ENCODE measurements at places on chromosomes 16 and 17. TPM values are rescaled to one million over a fixed set of nuclear protein-coding genes. Genes with fewer than 3 reads are reported as not detected.

DNA sequence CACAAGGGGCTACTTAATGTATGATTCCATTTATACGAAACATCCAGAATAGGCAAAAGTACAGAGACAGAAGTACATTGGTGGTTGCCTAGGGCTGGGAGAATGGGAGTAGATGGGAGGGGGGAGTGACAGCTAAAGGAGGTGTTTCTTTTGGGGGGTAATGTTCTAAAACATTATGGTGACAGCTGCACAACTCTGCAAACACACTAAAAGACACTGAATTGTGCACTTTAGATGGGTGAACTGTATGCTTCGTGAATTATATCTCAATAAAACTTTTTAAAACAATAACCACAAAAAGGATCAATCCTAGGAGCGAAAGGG is 661 bp downstream of the LYRM9 start:
- no peak for DNase-seq

The SOX9 gene
- 66.6 TPM for total RNA-seq

The XYLT1 gene
- total RNA-seq = 0.10 TPM

DNA sequence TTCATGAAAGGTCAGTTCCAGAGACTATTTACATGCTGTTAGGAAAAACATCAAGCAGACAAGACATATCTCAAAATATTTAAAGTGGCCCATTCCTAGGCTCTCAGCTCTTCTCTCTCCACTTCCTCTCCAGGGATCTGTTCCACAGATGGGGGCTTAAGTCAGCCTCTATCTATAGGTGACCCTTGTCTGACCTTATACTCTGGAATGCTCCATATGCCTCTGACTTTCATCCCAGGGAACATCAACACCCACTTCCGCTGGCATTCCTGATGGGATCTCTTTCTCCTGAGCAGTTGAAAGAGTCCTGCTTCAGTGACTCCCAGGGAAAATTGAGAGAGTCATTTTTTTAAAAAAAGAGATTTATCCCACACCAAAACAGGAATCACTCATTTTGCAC is 11.5 kb upstream of the WIPI1 start:
- no peak for DNase-seq

The GSE1 gene
- total RNA-seq = 81.1 TPM

DNA sequence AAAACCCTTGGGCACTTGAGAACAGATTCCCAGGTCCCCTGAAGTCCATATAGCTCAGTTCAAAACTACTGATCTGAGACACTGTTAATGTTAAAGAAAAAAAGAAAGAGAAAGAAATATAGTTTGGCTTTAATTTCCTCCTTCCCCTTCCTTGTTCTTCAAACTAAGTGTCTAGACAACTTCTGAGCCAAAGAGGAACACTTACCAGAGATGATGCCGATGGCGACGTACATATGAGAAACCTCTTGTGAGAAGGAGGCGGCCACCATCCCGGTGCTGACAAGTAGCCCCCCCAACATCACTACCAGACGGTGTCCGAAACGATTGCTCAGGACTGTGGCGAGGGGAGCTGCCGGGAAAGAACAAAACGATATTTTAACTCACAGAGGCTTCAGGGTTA is 17.2 kb downstream of the SLC16A6 start:
- DNase-seq = no peak

GRCh38 chr16:77212741-77213541 is 13.7 kb downstream of the SYCE1L start:
- no peak for DNase-seq

- no peak for DNase-seq
Measured at GRCh38 chr17:45867702-45868101, 23.0 kb downstream of the SPPL2C start.

- DNase-seq = peak; percentile 34
Measured at GRCh38 chr17:42456223-42457106, 2.2 kb upstream of the ATP6V0A1 start.

- no peak for DNase-seq
Measured at GRCh38 chr17:15922586-15922985, 22.3 kb upstream of the ADORA2B start.

GRCh38 chr17:18860161-18860972 is 2.4 kb downstream of the PRPSAP2 start:
- DNase-seq = no peak

The PPP1R27 gene
- 2.4 TPM for total RNA-seq

DNA sequence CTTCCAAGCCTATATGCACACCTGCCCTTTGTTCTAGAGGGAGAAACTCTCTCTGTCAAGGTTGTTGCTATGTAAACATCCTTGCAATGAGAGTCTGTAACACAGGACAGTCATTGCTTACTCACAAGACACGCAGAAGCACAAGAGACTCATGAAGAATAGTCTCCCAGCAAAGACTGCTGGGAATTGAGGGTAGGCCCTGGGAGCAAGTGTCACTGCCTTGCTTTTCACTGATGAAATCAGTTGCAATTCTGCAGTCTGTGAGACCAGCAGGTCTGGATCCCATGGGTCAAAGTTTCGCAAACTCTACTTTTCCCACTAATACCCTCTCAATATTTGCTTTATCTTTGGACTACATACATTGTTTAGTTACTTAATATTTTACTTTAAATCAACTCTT is 177.4 kb downstream of the FTO start:
- no peak for DNase-seq

GRCh38 chr16:24939738-24940137 is 75.4 kb downstream of the ARHGAP17 start:
- DNase-seq = no peak

The CLEC3A gene
- total RNA-seq = 71.2 TPM

GRCh38 chr17:73643001-73643851 is 1.0 kb downstream of the SDK2 start:
- DNase-seq = no peak

- DNase-seq = no peak
Measured at GRCh38 chr17:71168053-71168741, 952.6 kb upstream of the SOX9 start.

The KRT25 gene
- total RNA-seq = not detected

DNA sequence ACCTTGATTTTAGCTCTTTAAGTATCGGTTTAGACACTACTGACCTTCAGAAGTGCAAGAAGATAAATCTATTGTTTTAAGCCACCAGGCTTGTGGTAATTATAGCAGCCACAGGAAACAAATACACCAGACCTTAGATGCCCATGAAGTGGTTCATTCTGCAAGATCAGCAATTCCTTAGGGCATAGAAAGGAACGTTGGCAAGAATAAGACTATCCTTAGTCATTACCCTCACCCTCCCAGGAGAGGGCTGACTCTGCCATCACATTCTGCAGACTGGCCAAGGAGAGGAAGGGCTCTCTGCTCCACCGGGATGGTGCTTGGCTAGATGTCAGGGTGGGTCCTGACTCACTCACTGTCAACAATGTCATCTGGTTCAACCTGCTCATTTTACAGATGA is 14.1 kb upstream of the NDEL1 start:
- no peak for DNase-seq

The SDR42E1 gene
- 3.4 TPM for total RNA-seq

The TEKT5 gene
- 0.42 TPM for total RNA-seq
